NCI-H1930 (cell line): ENCODE measurements at places on chromosomes 2 and 18.

- DNase-seq = no peak
These were observed 86.6 kb upstream of the STPG4 start for GRCh38 chr2:47241715-47242114.

GRCh38 chr2:73707058-73707457 is 30.1 kb downstream of the TPRKB start:
- DNase-seq = no peak

DNA sequence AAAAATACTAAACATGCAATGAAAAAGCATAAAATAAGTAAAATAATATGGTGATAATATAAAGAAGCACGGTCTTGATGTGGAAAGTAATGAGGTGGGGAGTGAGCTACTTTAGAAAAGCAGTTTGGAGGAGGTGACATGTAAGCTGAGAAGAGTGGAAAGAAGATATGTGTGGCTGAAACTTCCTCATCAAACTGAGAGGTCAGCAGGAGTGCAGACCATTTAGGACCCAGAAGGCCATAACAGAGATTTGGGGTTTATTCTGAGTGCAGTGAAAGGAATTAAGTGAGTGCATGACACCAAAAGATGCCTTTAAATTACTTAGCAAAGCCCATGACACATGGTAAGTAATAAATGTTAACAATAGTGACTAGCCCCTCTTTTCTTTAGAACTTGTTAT is 24.4 kb upstream of the TMEM182 start:
- DNase-seq = no peak

- no peak for DNase-seq
These were observed 174.5 kb downstream of the LAMA1 start for GRCh38 chr18:6943143-6943542.

GRCh38 chr2:219626540-219626939 is 890 bp upstream of the SLC4A3 start:
- no peak for DNase-seq

DNA sequence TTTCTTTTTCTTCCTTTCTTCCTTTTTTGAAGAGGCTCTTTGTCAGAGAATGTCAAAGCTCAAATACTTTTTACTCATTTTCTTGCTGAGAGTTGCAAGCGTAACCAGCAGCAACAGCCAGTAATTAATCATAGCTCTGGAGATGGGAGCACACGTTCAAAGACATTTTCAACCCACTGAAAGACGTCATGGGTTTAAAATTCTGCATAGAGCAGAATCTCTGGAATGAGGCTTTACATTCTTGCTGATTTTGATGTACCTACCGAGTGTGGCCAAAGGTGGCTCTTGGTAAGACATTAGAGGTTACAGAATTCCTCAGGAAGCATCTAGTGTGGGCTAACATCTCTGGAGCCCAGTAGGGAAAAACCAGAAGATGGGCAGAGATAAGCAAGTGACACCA is 292.5 kb downstream of the MTX2 start:
- no peak for DNase-seq

DNA sequence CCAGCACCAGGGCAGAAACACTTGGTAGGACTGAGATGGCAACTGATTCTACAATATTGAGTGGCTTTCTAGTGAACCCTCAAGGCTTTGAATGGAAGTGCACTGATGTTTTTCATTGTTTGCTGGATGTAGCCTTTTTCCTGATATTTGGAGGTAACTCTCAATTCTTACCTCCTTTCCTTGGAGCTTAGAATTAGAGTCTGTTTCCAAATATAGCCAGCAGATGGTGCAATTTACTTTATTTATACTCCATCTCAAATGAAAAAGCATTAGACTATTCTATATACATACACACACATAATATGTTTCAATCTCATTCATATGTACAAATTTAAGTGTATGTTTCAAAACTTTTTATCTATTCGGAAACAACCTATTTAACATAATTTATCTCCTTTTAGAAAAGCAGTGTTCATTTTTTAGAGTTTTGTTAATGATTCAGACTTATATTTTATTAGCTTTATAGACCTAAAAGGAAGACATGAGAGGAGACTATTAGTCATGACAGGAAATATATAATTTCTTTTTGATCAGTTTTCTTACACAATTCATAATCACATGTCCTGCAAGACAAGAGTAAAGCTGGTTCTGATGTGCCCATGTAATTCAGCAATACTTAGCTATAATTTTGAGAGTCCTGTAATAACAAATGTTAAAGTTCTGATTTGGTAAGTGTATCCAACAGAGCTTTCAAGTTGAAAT is 124.8 kb downstream of the NUP35 start:
- DNase-seq = no peak

GRCh38 chr2:10167316-10167715 is 44.8 kb downstream of the RRM2 start:
- no peak for DNase-seq

DNA sequence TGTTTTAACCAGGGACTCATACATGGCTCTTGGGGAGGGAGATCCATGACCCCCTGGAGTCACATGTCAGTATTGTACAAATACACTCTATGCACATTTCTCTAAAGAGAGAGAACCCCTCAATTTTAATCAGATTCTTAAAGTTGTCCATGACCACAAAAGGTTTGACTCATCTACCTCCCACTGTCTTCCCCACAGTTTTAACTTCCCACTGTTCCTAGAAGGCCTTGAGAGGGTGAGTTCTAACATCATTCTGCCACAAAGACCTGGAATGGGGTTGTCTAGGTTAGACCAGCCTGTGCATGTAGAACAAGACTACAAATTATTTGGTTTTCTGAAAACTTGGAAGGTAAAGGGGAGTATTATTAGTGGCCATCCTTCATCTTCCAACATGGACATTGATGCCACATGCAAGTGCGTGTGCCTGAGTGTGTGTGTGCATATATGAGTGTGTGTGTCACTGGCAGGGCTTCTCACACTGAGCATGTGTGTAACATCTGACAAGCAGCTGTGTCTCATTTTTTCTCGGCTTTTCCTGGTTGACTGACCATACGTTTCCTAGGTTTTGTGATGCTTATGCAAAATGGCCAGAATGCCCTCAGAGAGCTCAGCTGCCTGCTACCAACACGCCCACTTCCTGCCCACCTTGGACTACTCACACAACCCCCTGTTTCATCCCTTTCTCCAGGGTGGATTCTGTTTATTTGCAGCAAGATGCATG is 94.6 kb upstream of the LGALSL start:
- DNase-seq = no peak

- no peak for DNase-seq
These were observed 126.2 kb upstream of the CAPN13 start for GRCh38 chr2:30933496-30933895.

- no peak for DNase-seq
These were observed 356.3 kb upstream of the CDH20 start for GRCh38 chr18:60976976-60977375.

DNA sequence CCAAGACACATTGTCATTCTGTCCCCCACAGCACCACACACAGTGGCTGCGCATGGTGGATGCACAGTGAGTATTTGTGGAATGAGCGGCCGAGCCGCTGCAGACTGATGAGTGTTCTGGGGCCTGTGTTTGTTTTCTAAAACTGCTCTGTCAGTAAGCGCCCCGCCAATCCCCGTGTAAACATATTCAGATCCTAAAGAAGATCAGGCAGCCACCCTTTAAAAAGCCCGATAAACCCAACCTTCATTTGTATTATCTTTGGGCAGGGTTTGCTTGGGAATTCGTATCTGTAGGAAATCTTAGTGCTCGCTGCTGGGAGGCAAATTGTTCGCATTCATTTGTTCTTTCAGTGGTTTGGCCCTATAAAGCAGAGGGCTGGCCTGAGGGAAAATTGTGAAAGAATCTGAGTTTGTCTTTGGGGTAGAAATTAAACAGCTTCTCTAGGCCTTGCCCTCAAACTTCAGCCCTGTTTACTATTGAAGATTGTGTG is 68.6 kb downstream of the TGOLN2 start:
- DNase-seq = no peak

GRCh38 chr18:46859855-46860254 is 57.5 kb downstream of the PIAS2 start:
- no peak for DNase-seq

DNA sequence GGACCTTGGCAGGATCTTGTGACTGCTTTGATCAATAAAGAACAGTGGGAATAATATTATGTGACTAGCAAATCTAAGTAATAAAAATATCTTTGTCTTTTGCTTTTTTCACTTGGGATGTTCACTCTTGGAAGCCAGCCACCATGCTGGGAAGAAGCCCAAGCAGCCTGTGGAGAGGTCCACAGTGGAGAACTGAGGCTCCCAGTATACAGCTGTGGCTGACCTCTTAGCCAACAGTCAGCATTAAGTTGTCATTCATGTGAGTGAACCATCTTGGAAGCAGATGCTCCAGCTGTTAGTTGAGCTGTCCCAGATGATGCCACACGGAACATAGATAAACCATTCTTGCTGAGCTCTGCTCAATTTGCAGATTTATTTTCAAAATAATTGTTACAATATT is 160.0 kb downstream of the OSR1 start:
- no peak for DNase-seq

GRCh38 chr2:26752656-26753055 is 11.4 kb upstream of the SLC35F6 start:
- no peak for DNase-seq

DNA sequence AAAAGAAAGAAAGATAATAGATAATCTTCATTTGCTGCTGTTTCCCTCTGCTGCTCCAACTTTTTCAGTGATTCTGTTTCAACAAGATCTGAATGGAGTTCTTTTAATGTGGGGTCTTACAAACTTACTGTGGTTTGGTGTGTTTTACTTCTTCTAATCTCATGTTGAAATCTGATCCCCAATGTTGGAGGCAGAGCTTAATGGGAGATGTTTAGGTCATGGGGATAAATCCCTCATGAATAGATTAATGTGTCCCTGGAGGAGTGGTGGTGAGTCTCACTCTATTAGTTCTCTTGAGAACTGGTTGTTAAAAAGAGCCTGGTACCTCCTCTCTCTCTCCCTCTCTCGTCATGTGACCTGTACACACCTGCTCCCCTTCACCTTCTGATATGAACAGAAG is 442.4 kb downstream of the EPHA4 start:
- DNase-seq = no peak

DNA sequence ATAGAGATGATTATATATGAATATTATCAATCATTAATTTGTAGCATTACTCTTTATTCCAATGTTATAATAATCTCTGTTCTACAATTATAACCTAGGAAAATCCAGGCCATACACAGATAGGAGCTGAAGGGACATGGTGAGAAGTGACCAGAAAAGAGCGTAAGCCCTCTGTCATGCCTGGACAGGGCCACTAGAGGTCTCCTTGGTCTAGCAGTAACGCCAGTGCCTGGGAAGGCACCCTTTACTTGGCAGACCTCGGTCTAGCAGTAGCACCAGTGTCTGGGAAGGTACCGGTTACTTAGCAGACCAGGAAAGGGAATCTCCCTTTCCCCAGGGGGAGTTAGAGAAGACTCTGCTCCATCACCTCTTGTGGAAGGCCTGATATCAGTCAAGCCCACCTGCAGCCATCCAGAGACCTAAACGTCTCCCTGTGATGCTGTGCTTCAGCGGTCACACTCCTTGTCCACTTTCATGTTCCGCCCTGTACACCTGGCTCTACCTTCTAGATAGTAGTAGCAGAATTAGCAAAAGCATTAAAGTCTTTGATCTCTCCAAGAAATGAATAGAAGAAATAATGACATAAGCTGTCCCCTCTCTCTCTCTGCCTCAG is 447.5 kb upstream of the FSIP2 start:
- peak; percentile 4 for DNase-seq

DNA sequence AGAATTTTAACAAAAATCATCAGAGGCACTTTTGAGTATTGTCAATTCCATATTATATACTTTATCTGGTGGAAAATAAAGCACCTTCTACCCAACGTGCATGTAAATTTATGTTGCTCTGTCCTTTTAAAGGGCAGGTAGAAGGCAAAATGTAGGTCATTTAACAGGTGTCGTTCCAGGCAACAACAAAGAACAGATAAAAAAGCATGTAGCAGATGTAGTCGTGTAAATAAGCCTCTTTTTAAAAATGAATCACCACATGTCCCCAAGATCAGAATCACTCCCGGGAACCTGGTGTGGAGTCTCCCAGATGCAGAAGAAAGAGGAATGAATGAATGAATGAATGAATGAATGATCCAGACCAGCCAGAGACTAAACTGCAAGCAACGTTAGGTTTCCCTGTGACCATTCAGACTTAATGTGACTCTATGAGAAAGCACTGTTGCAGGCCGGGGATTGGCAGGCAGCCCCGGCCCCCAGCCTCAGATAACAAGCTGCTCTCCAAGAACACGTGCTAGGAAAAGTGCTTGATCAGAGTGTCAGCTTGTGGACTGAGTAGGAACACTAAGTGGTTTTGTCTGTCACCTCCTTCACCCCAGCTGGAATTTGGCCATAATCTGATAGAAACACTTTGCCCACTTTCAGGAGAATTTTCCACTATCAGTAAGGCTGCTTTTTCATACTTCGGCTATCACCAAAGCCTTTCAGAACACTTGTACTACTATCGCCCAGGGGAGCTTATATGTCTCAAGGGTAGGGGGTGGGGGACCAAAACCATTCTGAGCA is 100.6 kb downstream of the CDK15 start:
- no peak for DNase-seq

DNA sequence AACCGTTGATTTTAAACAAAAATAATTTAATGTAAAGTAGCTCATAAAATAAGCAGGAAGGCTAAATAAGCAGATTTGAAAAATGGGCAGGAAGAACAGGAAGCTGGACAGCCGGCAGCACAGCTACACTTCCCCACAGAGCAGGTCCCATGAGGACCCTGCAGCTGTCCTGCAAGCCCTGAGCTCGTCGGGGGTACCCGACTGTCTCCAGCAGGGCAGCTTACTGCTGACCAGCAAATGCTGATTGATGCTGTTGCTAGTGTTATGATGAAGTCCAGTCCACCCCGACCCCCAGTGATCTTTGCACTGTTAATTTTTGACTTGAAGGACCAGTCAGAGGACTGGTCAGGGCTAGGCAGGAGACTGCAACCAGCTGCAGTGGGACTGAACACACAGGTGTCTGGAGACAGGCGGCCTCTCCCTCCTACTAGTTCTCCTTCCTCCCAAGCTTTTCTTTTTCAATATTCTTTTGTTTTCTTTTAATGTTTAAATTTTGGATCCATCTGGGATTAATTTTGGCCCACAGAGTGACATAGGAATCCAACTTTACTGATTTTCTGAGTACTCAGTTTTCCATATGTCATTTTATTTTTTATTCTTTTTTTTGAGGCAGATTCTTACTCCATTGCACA is 27.7 kb downstream of the POLE4 start:
- DNase-seq = no peak

DNA sequence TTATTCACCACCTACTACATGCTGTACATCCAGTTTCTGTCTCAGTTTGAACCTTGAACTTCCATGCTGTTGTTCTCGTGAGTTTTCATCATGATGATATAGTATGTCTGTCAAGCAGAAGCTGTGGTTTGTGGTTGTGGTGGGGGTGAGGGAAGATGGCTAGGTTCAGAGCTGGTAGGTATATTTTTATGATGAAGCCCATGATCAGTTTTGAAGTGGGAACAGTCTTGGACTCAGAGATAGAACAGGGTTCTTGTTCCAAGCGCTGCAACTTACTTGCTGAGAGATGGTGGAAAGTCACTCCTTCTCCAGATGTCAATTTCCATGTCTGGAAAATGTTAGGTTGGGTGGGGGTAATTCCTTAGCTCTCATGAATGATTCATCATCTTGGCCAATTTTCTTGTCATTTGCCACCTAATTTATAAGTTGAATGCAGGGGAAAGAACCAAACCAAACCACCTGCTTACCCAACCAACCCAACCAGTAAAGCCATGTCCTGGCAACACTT is 21.6 kb downstream of the PMAIP1 start:
- no peak for DNase-seq
